ENCODE measurements at places on chromosomes 12 and 14.

DNA sequence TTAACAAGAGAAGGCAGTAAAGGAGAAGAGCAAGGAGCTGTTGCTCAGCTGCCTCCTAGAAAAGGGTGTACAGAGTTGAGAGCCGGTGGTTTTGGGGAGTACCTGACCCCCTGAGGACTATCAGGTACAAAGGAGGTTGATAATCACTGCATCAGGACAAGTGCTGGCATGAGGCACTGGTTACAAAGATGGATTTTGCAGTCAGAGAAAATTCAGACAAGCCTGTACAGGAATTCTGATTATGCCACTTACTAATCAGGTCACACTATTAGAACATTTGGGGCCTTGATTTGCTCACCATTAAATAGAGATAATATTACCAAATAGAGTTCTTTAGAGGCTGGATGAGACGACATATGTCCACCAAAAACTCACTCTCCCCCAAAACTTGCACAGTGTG, 450.9 kb upstream of the TMPO start:
- no peak for DNase-seq

DNA sequence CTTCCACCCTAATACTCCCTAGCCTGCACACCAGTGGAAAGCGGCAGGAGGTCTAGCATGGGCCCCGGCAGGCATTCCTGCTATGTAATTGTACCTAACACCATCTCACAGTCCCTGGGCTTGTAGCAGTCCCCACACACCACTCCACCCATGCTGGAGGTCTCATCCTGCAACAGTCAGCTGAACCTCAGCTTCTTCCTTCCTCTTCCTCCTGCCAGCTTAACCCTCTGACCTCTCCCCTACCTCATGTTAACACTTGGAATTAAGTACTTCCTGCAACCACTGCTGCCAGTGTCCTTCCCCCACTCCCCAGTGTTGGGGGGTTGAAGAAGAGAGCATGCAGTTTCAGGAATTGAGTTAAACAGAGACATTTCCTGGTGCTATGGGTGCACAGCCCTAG, 7.6 kb downstream of the ADCY4 start:
- no peak for DNase-seq

DNA sequence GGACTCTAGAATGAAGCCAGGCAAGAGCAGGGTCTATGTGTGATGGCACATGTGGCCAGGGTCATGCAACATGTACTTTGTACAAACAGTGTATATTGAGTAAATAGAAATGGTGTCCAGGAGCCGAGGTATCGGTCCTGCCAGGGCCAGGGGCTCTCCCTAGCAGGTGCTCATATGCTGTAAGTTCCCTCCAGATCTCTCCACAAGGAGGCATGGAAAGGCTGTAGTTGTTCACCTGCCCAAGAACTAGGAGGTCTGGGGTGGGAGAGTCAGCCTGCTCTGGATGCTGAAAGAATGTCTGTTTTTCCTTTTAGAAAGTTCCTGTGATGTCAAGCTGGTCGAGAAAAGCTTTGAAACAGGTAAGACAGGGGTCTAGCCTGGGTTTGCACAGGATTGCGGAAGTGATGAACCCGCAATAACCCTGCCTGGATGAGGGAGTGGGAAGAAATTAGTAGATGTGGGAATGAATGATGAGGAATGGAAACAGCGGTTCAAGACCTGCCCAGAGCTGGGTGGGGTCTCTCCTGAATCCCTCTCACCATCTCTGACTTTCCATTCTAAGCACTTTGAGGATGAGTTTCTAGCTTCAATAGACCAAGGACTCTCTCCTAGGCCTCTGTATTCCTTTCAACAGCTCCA, 39.6 kb downstream of the DAD1 start:
- no peak for DNase-seq

DNA sequence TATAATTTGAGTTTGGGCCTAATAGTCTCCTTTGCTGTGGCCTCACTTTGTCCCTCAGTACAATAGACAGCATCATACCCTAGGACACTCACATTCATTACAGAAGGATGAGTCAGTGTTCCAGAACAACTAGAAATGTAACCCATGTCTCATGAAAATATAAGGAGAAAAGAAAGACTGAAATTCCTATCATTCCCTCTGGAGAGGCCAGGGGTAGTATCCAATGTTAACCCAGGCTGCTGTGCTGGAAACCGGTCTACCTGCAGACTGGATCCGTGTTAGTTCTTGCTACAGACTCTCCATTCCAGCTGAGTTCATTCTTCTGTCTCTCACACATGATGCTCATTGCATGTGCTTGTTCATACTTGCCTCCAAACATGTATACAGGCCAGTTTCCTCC, 75.8 kb upstream of the HOXC13 start:
- no peak for DNase-seq

- no peak for DNase-seq
Measured at GRCh38 chr12:130226126-130226525, 63.9 kb downstream of the FZD10 start.

DNA sequence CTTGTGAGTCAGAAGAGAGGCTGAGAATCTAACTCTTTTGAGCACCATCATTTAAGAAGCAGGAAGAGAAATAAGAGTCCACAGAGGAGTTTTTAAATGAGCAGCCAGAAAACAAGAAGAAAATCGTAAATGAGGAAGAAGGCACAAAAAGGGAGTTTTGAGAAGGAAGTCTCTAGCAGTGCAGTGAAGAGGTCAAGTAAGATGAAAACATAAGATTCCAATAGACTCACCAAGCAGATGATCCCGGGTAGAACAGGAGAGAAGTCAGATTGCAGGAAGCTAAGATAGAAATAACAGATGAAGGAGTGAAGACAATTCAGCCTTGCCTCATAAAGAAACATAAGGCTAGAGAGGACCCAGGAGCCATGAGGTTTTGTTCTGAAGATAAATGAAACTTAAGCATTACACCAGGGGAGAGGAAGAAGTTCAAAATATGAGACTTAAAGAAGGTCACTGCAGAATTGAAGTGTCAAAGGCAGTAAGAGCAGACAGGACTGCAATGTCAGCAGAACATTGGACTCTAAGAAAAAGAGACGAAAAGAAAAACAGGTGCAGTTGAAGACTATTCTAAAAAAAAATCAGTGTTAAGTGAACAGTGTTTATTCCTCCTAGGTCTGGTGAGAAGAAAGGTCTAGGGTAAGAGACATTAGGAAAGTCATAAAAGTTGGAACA, 229.0 kb downstream of the SEC23A start:
- no peak for DNase-seq
